ENCODE measurements at places on chromosomes 1 and 21.
A peak's percentile ranks its signal among the peaks of the same experiment; 100 is the strongest.

DNA sequence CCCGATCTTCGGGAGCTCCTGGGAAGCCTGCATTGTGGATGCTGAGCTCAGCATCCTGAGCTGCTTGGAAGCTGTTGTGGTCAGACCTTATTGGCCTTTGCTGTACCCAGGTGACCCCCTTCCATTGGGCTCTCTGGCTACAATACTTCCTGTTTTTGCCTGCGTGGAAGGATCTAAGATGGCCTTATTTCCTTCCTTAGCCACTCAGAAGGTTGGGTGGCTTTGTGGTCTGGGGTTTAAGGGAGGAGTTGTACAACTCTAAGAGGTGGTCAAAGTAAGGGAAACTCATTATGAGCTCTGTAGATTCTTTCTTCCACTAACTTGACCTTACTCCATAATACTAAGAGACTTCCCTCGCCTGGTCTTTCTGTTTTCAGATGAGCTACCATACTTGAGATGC is 17.7 kb downstream of the PFKFB2 start:
- DNase-seq = peak; percentile 38

DNA sequence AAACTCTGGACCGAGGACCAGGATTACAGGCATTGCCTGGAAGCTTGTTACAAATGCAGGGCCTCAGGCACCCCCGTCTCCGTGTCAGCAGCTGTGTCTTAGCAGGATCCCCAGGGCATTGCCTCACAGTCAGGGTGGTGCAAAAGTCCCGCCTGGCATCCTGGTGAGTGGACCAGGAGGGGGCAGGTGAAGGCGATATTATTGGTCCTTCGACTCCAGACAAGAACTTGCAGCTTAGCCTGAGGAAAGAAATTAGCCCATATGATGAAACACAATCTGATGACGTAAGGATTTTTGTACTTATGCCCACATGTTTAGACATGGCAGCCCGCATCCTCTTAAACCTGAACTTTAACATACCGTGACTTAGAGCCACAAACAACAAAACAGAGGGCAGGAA is 40.8 kb downstream of the RSPH1 start:
- DNase-seq = no peak

DNA sequence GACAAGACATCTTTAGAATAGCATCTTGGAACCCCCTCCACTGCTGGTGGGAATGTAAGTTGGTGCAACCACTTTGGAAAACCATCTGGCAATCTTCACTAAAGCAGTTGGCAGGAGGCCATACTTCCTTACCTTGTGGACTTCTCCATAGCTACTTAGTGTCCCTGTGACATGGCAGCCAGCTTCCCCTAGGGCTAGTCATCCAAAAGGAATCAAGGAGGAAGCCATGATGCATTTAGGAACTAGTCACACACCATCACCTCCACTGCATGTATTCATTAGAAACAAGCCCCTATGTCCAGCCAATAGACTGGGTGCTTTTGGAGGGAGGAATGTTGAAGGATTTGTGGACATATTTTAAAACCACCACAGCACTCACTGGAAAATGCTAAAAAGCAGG is 19.9 kb downstream of the MX2 start:
- DNase-seq = no peak

DNA sequence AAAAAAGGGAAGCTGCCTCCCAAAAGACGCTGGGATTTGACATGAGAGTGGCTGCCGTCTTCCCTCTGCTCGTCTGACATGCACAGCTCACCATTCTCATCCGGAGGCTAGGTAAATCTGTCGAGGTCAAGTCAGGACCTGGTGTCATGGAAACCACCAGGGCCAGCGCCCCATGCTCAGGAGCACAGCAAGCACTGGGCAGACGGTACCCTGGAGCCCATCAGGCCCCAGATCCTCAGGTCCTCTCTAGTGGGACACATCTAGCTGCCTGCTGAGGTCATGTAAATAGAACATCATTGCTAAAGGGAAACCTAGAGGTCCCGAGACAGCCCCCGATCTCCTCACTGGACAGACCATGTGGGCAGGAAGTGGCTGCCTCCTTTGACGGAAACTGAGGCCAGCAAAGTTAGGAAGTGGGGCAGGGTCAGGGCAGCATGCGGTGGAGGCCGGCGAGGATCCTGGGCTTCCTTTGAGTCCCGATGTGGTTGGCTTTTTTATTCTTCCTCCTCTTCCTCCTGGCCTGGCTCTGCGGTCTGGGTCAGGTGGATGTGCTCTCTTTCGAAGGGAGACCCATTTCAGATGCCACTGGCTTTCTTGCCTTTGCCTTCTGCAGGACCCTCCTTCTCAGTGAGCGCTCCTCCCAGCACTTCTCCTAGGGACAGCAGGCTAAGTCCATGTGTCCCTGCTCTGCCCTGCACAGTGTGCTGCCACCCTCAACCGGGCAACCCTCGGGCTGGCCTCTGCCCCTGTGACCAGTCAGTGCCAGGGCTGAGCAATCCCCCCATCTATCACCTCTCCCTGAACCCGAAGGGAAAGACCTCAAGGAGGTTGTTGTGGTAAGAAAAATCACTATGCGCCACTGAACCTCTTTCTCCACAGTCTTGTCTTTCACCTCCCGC is 5.9 kb downstream of the AGT start:
- no peak for DNase-seq

DNA sequence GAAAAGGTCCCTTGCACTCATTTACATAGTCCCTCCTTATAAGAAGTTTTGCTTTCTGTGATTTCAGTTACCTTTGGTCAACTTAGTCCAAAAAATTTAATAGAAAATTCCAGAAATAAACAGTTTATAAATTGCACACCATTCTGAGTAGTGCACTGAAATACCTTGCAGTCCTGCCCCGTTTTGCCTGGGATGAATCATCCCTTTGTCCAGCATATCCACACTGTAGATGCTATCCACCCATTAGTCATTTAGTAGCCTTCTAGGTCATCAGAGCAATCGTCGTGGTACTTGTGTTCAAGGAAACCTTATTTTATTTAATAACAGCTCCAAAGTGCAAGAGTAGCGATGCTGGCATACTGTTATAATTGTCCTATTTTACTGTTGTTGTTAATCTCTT is 38.0 kb downstream of the SPRTN start:
- DNase-seq = no peak

- DNase-seq = no peak
Observed at GRCh38 chr1:236079703-236080102, 14.8 kb upstream of the NID1 start.

- no peak for DNase-seq
Observed at GRCh38 chr1:234123867-234124266, 219.4 kb downstream of the SLC35F3 start.

- DNase-seq = no peak
Observed at GRCh38 chr1:162541619-162542141, 19.8 kb upstream of the UAP1 start.

DNA sequence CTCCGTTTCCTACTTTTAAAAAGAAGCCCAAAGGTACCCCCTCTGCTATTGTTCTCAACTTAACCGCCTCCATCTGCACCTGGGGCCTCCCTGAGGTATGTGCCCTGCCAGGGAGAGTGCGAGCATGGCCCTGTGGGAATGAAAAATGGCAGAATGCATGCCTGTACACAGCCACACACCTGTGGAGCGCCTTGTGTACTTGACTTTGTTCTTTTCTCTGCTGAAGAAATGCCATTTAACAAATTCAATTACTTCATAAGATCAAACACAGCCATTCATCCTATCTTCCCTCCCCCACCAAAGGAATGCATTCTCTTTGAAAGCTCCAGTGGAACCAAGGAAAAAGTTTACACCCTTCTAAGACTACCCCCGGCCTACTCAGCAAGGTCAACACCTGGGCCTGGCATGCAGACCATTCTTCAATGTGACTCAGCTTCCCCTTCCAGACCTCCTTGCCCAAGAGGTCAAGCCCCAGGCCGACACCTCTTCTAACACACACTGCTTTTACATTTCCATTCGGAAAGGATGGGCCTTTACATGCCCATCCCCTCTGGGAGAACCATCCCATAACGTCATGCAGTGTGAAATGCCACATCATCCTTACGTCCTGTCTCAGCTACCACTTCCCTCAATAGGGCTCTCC is 123.7 kb downstream of the SMYD2 start:
- no peak for DNase-seq

DNA sequence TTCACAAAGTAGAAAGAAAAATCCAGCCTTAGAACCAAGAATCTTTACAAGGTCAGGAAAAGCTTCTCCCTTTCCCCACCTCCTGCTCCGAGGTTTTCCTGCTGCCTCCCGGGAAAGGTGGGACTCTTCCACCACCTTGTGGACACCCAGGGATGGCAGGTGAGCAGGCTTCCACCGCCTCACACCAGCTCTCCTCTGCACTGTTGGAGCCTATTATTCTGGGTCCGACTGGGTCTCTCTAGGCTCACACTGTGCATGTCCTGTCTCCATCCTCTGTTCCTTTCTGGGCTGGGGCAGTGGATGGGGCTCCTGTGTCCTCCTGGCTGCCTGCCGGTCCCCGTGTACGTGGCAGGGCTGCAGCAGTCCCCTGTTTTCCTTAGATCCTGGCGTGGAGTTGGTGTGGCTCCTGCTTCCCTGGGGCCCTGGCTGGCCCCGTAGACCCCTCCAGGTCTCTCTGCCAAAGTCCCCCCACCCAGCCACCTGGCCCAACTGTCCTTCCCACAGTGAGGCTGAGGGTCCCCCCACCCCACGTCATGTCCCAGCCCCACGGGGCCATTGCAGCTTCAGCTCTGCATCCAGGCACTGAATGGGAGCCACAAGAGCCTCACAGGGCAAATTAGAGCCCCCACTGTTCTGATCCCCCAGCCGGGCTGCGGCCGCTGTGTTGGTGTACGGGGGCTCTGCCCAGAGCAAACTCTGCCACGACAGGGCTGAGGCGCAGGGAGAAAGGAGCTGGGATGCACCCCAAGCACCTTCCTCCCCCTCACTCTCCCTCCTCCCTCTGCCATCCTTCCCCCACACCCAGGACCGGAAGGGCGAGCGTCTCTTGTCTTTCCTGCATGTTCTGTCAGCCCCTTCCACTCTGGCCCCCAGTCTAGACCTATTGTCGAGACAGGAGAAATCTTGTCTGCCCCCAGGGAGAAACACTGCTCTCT is 3.3 kb upstream of the SLC45A1 start:
- DNase-seq = peak; percentile 18

- no peak for DNase-seq
Observed at GRCh38 chr1:64135462-64136223, 67.8 kb upstream of the UBE2U start.

DNA sequence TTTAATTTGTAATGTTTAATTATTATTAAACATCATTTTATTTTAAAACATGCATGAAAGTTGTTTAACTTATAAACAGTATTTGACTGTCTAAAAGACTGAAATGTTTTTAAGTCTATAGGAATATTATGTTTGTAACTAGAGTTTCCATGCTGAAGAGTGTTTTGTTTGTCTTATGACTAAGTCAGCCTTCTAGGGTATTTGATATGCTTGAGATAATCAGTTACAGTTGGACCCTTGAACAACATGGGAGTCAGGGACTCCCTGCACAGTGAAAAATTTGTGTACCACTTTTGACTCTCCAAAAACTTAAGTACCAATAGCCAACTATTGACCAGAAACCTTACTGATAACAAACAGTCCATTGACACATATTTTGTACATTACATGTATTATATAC is 45.5 kb upstream of the KANK4 start:
- DNase-seq = no peak

DNA sequence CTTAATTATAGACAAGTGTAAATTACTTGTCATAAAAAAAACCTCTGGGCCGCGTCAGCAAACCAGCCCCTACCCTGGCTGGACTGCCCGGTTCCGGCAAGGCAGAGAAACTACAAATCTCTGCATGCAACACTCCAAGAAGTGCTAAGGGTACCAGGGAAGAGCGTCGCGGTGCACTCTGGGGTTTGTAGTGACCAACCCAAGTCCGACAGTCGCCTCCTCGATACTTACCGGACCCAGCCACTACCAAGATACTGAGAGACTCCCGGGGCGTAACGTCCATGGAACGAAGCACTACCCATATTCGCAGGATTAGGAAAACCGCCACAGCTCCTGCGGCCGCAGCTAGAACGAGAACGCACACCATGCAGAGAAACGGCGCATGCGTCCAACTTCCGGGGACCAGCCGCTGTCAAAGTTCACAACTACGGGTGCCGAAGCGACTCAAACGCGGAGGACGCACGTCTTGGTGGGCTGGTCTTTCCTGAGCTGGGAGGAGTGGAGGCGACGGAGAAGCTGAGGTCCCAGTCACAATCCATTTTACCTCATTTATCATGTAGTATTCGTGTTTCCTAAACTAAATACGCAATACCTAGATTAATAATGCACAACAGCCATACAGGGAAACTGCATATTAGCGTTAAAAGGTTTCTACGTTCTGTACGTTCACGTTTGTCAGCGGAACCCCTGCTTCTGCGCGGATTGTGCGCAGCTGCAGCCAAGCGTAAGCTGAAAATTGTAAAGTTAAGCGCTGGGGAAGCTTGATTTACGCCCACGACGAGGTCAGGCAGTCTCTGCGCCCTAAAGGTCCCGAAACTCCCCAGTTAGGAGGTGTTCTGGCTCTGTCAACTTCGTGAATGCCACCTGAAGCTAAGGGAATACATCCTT is at the start of gene ALG14:
ALG14 (minus strand) TSS at position 420 of the 888 bp plus-strand sequence; CDS start at position 367, 53 bp downstream.
- peak; percentile 94 for DNase-seq

DNA sequence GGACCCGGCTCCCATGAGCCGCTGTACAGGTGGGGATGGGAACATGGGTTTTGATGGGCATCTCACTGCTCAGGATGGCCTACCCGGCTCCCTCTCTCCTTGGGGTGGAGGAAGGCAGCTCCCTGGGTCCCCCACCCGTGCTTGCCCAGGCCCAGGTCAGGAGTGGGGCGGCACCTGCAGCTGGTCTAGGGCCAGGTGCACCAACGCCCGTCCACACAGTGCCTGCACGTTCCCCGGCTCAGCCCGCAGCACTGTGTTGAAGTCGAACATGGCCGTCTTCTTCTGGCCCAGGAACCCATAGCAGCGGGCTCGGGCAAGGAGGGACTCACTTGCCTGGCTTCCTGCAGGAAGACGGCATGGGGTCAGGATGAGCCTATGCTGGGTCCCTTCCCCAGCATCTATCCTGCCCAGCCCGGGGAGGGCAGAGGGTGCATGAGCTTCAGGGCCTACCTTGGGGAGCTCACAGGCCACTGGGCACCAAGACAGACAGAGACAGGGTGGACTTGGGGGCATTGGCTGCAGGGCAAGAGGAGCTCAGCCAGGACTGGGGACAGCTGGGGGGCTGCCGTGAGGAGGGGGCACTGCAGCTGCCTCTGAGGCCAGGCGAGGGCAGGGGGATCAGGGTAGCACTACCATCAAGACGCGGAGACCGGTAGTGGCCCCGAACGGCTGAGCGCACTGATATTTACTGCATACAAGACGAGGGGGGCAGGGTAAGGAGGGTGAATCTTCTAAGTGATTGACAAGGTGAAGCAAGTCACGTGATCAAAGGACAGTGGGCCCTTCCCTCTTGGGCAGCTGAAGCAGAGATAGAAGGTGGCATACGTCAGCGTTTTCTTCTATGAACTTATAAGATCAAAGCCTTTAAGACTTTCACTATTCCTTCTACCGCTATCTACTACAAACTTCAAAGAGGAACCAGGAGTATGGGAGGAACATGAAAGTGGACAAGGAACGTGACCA is 17.8 kb downstream of the TTC34 start:
- DNase-seq = no peak

GRCh38 chr1:49026230-49026811 is 249.6 kb upstream of the BEND5 start:
- no peak for DNase-seq

GRCh38 chr21:31875496-31876015 is 2.7 kb downstream of the HUNK start:
- DNase-seq = no peak

- DNase-seq = no peak
Observed at GRCh38 chr1:169941982-169942830, 48.5 kb upstream of the SCYL3 start.

- no peak for DNase-seq
Observed at GRCh38 chr1:195345149-195345548, 1263.1 kb downstream of the KCNT2 start.

GRCh38 chr21:34886240-34887104 is 162.6 kb downstream of the RUNX1 start:
- no peak for DNase-seq

Data from Kasumi-1 (cell line).